ENCODE measurements at places on chromosomes 7 and 10.

DNA sequence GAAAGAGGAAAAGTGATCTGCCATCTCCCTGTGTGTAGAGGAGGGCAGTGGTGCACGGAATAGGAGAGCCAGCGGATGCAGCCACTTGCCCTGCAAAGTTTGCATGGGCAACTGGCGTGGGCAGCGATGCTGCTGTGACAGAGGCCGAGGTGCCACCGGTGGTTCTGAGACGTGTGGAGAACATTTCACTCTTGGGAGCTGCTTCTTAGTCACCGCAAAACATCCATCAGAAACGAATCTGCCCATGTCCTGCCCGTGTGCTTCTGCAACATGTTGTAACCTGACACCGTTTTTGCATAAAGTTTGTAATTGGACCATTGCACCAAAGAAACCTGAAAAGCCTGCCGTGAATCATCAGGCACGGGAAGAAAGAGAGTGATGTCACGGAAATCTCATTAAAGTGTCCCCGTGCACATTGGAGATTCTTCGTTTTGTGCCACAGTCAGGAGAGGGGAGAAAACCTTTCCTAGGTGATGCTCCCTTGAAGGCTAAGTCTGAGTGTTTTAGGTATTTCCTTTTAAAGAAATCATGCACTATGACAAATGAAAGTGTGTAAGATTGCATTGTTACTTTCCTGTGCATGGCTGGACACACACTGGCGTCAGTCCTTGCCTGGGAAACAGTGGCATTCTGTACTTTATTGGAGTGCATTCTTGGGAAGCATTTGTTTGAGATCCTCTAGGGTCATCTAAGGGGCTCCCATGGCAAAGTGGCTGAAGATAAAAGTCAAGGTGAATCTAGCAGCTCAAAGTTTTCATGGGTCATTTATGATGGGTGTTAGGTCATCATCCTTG, 302.6 kb downstream of the KLF6 start:
- DNase-seq = no peak

DNA sequence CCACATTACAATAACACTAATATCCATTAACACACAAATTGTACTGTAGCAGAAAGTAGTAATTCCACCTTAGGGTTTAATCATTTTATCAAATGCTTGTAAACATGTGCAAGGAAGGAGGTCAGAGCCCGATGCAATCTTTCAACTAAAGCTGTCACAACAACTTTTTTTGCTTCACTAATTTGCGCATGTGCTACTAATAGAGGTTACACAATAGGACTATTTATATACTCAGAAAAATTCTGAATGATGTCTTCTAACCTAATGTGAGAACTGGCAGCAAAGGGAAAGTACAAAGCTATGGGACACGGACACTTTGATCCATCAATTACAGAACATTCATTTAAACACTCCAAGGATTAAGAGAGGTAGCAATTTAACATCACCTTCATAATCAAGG, 244.4 kb downstream of the CHCHD3 start:
- no peak for DNase-seq

GRCh38 chr10:31358688-31359330, 39.8 kb downstream of the ZEB1 start:
- DNase-seq = no peak

DNA sequence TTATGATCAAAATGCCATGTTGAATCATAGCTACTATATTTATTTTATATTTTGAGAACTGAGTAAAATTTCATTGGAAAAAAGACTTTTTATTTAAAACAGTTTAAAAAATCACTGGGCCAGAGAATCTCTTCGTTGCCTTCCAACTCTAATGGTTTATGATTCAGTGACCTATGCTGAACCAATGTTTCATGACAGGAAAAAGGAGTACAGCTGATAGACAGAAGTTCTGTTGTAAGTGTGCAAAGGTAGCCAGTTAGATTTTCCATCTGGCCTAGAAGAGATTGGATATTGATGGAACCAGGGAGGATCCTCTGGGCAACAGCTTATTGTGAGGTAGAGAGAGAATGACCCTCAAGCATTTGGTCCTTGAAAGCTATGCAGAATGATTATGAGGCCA, 745.8 kb downstream of the SUGCT start:
- no peak for DNase-seq

- DNase-seq = no peak
Measured at GRCh38 chr7:29806208-29806994, at the start of gene WIPF3. Gene WIPF3 (plus strand): TSS chr7:29806508. CDS start chr7:29834725, 28,217 bp downstream.

GRCh38 chr10:71242622-71243009, 30.2 kb downstream of the UNC5B start:
- no peak for DNase-seq

DNA sequence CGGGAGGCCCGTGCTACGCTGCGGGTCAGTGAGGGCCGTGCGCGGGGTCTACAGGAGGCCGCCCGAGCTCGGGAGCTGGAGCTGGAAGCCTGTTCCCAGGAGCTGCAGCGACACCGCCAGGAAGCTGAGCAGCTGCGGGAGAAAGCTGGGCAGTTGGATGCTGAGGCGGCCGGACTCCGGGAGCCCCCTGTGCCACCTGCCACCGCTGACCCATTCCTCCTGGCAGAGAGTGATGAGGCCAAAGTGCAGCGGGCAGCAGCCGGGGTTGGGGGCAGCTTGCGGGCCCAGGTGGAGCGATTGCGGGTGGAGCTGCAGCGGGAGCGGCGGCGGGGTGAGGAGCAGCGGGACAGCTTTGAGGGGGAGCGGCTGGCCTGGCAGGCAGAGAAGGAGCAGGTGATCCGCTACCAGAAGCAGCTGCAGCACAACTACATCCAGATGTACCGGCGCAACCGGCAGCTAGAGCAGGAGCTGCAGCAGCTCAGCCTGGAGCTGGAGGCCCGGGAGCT, 7.0 kb downstream of the LZTS2 start:
- DNase-seq = no peak

- no peak for DNase-seq
Measured at GRCh38 chr10:130621231-130621775, 485.1 kb downstream of the GLRX3 start.

DNA sequence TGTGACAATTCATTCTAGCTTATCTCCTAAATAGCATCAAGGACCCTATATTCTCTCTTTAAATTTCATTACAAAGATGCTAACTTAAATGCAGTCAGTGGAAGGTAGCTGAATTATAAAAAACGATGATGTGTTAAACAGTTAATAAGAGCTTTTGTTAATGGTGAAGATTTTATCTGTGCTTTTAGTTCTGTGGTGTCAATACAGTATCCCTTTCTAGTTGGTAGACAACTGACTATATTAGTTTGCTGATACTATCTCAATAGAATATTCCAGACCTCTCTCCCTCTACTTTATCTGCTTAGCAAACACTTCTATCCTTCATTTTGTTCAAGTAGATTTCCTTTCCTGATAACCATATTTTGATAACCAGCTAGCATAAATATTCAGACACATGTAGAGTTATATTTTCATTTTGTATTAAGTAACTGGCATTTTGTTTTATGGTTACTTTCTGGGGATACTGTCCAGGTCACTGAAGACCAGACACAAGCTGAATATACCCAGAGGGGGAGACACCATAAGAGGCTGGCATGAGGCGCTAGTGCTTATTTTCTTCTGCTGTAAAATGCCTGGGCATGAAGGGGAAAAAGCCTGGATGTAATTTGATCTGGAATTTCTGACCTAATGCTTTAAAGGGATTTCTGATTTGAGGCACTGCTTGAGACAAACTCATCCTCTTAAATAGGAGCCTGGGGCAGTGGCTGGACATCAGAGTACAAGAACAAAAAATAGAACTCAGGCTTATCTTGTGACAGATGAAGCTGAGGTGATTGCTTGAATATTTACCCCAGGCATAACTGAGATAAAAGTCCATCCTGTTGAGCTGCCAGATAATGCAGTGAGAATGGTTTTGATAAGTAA, 197.5 kb downstream of the MALRD1 start:
- DNase-seq = no peak

GRCh38 chr7:120998520-120998919, 10.0 kb downstream of the CPED1 start:
- no peak for DNase-seq

DNA sequence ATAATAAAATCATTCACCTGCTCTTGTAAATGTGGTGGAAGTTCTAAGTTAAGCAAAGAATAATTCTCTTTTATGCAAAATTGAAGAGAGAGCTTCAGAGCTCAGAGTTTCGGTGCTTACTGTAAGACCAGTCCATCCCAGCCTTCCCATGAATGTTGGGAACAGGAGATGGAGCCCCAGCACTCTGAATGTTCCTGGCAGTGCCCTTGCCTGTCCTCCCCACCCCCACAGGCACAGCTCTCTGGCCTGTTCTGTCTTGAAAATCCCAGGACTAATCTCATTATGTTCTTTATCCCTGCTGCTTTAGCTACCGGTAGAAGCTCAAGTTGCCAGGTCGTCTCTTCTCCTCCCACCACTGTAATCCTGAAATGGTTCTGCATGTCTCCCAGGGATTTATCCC, 29.1 kb upstream of the LHFPL3 start:
- no peak for DNase-seq

All from T-cell (primary cell).